ENCODE measurements at places on chromosomes 2 and 18.

DNA sequence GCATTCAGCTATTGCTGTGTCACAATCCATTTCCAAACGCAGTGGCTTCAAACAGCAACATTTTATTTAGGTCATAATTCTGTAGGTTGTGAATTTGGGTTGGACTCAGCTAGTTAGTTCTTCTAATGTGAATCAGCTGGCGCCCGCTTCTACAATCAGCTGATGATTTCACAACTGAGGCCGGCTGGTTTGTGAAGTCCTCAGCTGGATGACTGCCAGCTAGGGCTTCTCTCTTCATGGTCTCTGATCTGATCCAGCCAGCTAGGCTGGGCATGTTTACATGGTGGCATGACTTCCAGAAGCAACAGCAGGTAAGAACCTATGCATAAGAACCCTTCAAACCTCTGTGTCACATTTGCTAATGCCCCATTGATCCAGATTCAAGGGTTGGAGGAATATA lies 172.0 kb downstream of the SLC4A10 start:
- no peak for DNase-seq

GRCh38 chr2:234823877-234824376 lies 127.9 kb upstream of the SH3BP4 start:
- DNase-seq = no peak

DNA sequence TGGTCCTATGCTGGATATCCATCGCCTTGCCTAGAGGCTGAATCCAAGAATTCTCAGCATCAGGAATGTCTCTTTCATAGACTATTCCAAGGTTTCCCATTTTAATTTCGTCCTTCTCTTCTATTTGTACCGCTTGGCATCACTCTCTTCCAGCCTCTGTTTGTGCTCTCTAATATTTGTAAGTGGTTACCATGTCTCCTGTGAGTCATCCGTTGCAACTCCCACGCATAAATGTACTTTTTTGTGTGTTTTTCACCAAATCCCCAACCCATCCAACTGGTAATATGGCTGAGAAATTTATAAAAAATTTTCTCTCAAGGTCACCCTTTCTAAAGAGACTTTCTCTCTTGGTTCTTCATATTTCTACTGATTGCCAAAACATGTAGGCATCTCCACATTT lies 21.8 kb downstream of the COLEC12 start:
- DNase-seq = no peak

DNA sequence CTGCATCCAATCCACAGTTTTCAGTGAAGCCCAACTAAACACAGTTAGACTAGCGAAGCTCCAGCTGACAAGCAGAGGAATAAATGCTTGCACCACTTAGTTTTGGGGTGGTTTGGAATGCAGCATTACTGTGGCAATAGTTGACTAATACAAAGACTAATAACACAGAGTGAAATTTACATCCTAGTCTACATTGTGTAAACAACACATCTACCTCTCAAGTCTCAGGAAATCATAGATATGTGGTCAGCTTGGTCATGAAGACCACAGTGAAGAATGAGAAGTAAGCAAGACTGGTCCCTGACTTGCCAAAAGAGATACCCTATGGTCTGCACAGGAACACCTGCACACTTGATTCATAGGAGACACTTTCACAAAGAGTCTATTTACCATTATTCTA lies 155.1 kb upstream of the TANK start:
- DNase-seq = no peak

GRCh38 chr2:1742681-1743395 lies 1.5 kb downstream of the PXDN start:
- no peak for DNase-seq

DNA sequence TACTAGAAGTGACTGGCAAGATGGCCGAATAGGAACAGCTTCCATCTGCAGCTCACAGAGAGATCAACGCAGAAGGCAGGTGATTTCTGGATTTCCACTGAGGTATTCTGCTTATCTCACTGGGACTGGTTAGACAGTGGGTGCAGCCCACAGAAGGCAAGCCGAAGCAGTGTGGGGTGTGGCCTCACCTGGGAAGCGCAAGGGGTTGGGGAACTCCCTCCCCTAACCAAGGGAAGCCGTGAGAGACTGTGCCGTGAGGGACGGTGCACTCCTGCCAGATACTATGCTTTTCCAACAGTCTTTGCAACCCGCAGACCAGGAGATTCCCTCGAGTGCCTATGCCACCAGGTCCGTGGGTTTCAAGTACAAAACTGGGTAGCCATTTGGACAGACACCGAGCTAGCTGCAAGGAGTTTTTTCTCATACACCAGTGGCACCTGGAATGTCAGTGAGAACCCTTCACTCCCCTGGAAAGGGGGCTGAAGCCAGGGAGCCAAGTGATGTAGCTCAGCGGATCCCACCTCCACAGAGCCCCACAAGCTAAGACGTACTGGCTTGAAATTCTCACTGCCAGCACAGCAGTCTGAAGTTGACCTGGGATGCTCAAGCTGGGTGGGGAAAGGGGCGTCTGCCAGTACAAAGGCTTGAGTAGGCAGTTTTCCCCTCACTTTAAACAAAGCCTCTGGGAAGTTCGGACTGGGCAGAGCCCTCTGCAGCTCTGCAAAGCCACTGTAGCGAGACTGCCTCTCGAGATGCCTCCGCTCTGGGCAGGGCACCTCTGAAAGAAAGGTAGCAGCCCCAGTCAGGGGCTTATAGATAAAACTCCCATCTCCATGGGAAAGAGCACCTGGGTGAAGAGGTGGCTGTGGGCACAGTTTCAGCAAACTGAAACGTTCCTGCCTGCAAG lies 40.1 kb downstream of the PLEK start:
- DNase-seq = no peak

- DNase-seq = no peak
Observed at GRCh38 chr2:27381577-27382181, 1.1 kb upstream of the ZNF513 start.

DNA sequence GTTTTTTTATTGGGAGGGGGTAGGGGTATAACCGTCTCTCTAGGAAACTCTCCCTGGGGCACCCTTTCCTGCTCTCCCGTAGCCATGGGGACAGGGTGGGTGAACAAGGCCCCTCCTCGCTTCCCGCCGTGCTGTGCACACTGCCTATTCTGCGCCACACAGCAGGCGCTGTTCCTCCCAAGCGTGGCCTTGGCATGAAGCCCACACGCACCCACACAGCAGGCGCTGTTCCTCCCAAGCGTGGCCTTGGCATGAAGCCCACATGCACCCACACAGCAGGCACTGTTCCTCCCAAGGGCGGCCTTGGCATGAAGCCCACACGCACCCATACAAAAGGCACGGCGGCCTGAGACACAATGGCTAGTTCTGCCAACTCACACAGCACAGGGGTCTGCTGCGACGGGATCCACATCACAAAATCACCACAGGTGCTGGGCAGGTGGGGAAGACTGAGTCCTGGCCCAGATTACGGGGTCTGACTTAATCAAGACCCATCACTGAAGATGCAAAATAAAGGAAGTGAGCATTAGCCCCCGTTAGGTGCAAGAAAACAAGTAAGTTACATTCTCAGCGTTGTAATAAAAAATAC lies 46.6 kb upstream of the TPO start:
- DNase-seq = no peak

GRCh38 chr2:166449439-166449838 lies 44.6 kb downstream of the SCN7A start:
- no peak for DNase-seq

DNA sequence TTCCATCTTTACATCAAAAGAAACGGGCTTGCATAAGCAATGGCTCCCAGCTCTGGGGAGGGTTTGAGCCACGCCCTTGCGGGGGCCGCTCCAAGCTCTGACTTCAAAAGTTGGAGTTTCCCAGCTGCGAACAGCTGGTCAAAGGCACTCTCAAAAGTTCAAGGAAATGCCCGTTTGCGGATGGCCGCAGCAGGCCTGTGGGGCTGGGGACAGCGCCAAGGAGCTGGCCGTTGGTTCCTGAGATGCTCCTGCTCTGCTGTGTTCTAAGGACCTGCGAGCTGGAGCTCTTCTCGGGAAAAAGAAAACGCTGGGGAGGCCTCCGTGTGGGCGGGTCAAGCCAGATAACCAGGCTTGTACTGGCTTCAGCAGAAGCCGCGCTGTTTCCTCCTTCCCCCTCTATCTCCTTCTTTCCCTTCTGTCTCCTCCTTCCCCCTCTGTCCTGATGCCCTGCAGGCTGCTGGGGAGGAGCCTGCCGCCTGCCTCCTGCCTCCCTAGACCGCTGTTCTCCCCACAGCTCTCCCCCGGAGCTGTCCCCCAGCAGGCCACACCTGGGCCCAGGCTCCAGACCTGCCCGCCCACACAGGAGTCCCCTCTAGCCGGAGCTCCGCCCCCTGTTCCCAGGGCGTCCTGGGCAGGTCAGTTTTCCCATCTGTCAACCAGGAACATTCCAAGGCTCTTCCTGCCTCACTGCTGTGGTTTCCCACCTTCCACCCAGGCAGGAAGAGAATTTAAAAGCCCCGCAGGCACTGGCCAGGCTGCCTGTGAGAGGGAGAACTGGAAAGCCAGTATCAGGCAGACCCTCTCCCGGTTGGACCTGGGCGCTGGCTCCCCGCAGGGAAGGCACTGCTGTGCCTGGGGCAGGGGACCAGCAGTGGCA lies 14.1 kb downstream of the KLF11 start:
- no peak for DNase-seq

DNA sequence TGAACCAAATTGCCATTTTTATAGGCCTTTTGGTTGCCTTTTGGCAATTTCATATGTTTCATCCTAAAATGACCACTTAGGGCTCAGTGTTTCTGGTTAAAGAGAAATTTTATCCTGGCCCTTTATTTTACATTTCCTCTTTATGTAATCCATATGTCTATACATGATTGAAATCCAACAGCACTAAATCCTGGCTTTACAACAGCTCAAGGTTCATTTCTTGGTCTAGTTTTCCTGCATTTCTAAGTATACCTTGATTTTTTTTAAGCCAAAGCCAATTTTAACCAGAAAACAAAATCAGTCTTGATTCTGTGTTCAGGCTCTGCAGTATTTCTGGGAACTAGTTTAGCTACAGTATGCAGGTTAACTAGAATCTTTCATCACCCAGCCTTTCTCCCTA lies 11.7 kb downstream of the FZD5 start:
- no peak for DNase-seq

GRCh38 chr18:41860987-41861386 lies 94.0 kb upstream of the PIK3C3 start:
- DNase-seq = no peak

DNA sequence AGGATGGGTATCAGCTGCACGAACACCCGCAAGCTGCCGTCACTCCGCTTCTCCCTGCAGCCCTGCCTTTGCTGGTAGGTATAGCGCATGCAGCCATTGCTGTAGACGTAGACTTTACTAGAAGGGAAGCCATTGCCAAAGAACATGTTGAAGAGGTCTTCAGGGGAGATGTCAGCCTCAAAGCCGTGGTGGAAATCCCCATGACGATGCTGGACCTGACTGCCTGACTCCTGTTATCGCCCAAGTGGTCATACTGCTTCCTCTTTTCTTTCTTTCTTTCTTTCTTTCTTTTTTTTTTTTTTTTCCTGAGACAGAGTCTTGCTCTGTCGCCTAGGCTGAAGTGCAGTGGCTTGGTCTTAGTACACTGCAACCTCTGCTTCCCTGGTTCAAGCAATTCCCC lies 68.7 kb upstream of the SPRED2 start:
- no peak for DNase-seq

- no peak for DNase-seq
Observed at GRCh38 chr2:172098650-172099471, 3.8 kb downstream of the DLX2 start.

DNA sequence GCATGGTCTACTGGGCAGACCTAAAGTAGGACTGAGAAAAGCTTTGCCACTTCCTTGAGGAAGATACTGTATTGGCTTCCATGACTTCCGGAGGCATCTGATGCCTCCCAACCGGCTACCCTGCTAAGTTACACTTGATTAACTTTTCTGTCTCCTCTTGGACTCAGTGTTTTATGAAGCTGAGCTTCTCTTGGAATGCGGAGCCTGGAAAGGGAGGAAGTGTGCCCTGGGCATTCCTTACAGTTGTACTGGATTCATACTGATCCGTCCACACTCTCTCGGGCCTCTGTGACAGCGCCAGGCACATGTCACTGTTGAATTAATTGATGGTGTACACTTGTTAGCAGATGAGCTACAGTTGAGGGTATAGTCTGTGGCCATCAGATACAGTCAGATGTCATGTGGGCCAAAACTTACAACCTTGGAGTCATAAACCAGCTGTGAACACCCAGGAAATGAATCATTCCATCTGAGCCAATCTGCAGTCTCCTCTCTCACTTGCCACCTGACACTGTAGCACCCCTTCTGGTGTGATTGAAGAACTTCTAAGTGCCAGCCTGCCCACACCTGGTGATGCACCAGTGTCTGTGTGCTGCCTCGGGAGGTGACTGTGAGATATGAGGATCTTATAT lies 122.5 kb downstream of the FHOD3 start:
- no peak for DNase-seq

DNA sequence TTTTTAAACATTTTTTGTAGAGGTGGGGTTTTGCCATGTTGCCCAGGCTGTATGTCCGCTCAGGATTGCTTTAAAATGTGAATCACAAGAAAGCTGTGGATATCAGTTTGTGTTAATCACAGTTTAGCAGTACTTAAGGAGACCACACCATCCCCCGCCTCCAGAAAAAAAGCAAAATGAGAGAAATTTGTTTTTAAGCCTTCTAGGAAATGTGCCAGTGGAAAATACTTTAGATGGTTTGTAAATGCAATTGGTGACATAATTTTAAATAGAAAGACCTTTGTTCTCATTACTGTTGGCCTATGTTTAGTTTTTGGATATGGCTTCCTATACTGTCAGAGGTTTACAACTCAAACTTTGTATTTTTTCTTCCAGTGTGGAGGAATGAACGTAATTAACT lies 27.0 kb downstream of the GCA start:
- DNase-seq = no peak

GRCh38 chr18:62838475-62839098 lies 123.2 kb downstream of the PHLPP1 start:
- no peak for DNase-seq

GRCh38 chr2:52034706-52035105 lies 1002.8 kb upstream of the NRXN1 start:
- no peak for DNase-seq

DNA sequence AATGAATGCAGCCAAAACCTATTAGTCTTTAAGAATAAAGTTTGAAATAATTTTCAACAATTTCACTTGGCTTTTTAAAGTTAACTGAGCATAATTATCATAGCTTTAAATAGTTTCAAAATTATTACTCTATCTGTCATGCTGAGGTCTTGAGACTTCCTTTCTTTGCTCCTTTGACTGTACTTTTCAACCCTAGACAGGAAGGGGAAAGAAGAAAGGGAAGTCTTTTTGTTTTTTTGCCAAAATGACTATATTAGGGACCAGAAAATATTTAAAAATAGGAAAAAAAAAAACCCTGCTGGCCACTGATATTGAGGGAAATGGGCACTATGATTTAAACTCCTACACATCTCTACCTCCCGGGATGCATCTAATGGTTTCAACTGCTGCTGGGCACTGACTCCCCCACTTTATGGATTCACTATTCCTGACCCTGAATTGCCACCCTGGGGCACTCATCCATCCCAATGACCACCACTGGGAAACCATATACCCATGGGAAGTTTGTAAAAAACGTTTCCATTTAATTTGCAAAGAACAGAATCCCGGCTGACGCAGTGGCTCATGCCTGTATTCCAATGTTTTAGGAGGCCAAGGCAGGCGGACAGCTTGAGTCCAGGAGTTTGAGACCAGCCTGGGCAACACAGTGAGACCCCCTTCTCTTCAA lies 50.5 kb downstream of the GAREM1 start:
- DNase-seq = no peak
